Astrocyte of the spinal cord (primary cell): ENCODE measurements at places on chromosomes 4 and X.

- peak; percentile 41 for DNase-seq
These were observed 10.4 kb downstream of the OGT start for GRCh38 chrX:71543316-71543715.

DNA sequence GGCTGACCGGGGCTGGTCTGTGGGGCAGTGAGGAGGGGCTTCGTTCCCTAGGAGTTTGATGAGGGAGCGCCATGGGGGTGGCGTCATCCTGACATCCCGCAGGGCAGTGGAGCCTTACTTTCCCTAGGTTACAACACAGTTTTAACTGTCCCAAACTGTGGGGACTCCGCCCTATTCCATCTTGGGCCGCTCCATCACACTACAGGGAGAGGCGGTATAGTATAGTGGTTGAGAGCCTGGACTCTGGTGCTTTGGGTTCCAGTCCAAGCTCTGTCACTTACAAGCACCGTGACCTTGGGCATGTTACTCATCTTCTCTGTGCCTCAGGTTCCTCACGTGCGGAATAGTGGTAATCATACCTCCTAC, 44.2 kb downstream of the ZNF185 start:
- no peak for DNase-seq

GRCh38 chrX:77426811-77427210, 20.4 kb upstream of the FGF16 start:
- peak; percentile 20 for DNase-seq

DNA sequence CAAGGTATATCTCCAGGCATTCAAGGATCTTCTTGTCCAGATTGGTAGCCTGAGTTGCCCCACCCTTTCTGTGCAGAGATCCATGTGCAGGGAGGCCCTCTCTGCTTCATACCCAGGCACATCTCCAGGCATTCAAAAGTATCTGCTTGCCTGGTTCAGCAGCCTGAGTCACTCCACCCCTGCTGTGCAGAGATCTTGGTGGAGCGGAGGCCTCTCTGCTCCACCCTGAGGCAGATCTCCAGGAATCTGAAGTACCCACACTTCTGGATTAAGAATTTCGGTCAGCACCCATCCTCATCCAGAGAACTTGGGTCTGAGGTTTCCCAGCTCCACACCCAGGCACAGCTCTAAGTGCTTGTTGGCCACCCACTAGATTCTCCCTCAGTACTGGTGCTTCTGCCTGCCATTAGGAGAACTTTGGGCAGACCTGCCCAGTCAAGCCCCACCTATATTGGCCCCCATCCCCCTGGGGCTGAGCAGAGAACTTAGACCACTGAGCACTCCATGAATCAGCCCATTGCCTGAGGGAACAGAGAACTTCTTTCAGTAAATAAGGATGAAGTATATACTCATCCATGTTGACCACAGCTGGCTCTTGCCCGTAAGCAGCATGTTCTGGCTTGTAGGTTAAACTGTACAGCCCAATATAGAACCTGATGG, 199.5 kb upstream of the ZCCHC13 start:
- DNase-seq, result peak; percentile 61

- DNase-seq, result peak; percentile 43
These were observed 72.1 kb downstream of the COL4A5 start for GRCh38 chrX:108511721-108512120.

DNA sequence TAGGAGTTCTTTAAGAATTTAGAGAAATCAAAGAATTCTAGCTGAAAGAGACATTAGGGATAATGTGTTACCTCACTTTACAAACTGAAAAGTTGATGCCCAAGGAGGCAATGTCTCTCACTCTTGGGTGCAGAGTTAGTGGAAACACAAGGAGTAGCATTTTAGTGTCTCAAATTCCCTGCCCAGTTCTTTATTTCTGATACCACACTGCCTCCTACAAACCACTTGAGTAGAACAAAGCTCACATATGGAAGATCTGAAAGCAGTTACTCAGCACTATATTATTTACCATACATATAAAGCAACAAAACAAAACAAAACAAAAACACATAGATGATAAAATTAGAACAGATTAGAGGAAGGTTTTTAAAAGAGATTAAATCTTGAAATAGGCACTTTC, 124.2 kb downstream of the REELD1 start:
- DNase-seq, result no peak

DNA sequence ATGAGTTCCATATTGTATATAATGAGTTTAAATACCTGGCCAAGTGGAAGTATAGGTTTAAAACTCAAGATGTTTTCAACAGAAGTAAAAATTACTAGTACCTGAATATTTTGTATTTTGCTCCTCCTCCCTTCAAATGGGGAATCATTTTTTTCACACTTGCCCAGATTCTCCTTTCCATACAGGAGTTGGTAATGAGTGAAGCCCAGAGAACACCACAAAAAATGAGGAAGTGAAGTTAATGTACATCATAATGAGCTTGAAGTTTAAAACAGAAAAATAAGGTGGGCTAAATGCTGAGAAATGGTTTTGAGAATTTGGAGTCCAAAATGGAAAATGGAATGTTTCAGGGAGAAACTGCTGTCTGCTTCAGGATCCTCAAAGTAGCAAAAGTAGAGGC, 364.8 kb upstream of the EMCN start:
- DNase-seq, result no peak

GRCh38 chr4:163665521-163666331, 171.2 kb downstream of the TMA16 start:
- DNase-seq, result no peak

GRCh38 chr4:38519666-38520065, 144.3 kb upstream of the KLF3 start:
- DNase-seq, result no peak

DNA sequence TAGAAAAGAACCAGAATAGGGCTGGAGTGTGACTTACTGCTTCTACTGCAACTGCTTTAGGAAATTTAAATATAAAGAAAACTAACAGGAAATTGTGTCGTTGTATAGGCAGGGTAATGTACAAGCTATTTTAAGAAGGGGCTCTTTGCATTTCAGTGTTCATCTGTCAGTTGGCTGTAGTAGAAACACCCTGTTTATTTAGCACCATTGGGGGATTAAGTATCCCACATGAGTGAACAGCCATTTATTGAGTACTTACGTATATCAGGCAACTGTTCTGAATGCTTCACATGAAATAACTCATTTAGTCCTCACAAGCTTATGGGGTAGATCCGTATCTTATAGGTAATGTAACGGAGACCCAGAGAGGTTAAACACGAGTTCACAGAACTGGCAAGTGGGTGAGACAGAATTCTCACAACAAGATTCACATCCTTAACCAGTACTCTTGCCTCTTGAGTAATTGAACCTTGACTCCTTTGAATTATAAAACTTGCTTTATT, 23.9 kb downstream of the STIM2 start:
- DNase-seq, result no peak

GRCh38 chrX:54043541-54044125, 640 bp downstream of the PHF8 start:
- DNase-seq, result no peak

- DNase-seq, result no peak
These were observed 922.6 kb upstream of the SLIT2 start for GRCh38 chr4:19329077-19329476.

DNA sequence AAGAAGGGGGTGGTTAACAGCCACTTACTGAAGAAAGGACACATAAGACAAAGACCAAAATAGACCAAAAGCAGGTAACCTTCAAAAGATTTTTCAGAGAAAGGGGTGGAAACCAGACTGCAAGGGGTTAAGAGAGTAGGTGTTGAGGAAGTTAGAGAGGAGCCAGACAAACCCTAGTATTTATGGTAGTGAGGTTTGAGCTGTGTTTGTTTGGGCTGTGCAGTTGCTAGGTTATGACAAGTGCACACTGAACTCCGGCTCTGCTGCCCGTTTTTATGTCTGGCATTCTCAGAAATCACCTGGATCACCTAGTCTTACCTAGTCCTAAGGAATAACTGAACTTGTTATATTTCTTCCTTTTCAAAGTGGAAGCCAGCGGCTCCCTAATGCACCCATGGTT, 22.9 kb upstream of the G3BP2 start:
- DNase-seq, result no peak

GRCh38 chrX:41258226-41258625, 75.7 kb upstream of the DDX3X start:
- DNase-seq, result no peak

- DNase-seq, result peak; percentile 43
These were observed 190.2 kb upstream of the AGA start for GRCh38 chr4:177632481-177632880.
